NCI-H2227 treated with DMSO at 0.1 percent for 48 hours (cell line): ENCODE measurements at places on chromosomes 4 and X.

DNA sequence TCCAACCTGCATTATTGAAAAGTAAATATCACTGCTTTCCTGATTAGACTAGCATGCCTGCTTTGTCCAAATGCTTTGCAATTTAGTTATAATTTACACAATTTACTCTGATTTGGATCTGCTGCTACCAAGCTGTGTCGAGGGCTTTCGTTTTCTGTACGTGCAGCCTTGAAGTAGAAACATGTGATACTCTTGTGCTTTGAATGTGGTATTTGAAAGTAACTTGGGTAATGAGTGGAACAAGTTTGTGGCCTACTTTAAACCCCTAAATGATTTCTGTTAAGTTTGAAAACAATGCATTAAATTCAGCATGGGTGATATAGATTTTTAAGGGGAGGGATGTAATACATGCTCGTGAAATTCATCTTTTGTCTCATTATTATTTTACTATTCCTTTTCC, 240.7 kb downstream of the IQCM start:
- DNase-seq = no peak

DNA sequence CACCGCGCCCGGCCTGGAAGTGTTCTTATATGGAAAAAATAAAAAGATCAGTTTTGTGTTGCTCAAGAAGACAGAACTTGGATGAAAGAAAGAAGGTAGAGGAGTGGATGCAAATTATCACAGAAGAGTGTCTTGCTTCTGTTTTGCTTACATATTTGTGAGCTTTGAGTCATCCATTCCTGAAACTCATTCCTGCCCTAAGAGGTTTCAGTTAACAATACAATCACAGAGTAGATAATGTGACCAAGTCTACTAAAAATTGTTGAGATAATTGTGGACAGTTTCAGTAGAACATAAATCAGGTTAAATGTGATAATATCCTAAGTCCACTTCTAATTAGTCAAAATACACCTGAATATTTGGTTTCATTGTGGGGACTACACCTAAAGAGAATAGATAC, 26.4 kb upstream of the LRCH2 start:
- no peak for DNase-seq

DNA sequence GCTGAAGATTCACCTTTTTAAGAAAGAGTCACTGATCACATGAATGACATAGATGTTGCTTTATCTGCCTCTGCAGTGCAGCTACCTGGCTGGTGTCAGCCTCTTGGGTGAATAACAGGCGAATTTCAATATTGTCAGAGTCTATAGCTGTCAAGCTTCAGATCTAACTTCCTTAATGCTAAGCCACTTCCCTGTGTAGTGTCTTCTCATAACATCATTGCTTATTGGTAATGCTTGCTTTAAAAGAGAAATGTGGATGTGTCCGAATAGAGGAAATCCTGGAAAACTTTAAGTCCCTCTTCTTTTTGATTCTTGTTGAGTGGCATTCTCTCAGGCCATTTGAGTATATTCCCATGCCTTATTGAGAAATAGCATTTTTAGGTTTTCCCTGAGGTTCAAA, 7.3 kb upstream of the IGFBP7 start:
- DNase-seq = no peak

- no peak for DNase-seq
Observed at GRCh38 chr4:45284400-45285085, 558.2 kb upstream of the GNPDA2 start.

- no peak for DNase-seq
Observed at GRCh38 chrX:14930663-14931062, 57.4 kb downstream of the MOSPD2 start.

DNA sequence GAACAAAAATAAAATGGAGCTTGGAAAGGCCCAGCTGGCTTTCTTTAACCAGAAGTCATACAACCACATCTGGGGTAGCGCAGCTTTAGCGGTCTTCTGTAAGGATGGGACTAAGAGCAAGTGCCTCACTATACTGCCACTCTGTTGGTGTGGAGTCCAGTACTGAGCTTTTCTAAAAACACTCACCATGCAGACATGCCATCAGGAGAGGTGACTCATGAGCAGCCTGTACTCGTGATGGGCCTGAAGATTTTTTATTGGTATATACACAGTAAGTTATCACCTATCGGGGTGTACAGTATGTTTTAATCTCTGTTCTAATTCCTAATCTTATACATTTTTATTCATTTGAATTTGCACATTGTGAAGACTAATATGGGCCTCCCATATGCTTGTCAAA, 9.6 kb downstream of the PPP3CA start:
- DNase-seq = no peak

DNA sequence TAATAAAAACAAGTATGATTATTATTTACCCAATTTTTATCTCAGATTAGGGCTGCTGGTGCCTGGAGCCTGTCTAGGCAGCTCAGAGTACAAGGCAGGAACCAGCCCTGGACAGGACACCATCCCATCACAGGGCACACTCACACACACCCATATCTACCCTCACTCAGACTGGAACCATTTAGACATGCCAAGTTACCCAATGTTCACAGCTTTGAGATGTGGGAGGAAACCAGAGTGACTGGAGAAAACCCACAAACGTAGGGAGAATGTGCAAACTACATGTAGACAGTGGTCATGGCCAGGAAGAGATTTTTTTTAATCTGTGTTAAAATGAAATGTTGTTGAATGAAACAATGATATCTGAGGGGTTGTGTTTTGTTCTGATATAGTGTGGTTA, 35.7 kb upstream of the ADGRA3 start:
- DNase-seq = no peak

DNA sequence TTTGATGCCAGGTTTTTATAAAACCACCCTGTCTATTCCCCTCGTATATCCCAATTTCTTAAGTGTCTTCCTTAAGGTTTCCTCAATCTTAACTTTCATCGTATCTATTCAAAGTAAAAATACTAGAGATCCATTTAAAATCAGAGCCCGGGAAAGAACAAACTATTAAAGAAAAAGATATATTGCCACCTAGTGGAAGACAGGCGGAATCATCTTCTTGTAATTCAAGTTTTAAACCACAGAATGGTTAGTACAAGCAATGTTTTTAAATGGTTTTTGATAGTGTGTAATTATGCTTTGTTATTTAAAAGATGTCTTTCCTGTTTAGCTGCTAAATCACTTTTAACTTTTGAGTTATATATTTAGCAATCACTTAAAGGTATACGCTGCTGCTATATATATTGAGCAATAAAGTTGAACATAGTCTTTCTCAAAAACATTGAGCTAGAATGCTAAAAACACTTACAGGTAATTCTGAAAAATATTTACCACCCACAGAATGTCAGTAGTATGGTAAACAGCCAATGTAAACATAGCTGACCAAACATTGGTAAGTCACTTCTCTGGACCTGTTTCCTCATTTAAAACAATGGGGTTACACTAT, 18.2 kb downstream of the PRDM8 start:
- peak; percentile 31 for DNase-seq

- peak; percentile 16 for DNase-seq
Observed at GRCh38 chr4:108072300-108072699, 82.6 kb downstream of the HADH start.

- DNase-seq = no peak
Observed at GRCh38 chrX:10741550-10741949, 121.2 kb upstream of the MID1 start.

GRCh38 chrX:53379747-53380146, 42.7 kb downstream of the SMC1A start:
- no peak for DNase-seq

DNA sequence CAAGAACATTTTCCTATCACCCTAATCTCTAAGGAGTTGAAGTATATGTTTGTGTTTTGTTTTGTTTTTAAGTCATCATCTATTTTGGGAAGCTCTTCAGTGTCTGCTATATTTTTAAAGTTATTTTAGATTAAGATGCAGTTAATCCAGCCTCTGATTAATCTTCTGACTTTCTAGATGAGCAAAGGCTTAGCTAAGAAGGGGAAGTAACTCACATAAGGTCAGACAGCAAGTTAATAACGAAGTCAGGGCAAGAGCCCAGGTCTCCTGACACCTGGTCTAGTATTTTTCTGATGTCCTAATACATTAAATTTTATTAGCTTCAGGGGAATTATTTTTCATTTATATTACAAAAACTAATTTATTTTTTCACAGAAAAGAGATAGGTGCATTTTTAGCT, 168.5 kb downstream of the SOWAHB start:
- no peak for DNase-seq

- DNase-seq = no peak
Observed at GRCh38 chr4:135204311-135204710, 1002.7 kb upstream of the PABPC4L start.

DNA sequence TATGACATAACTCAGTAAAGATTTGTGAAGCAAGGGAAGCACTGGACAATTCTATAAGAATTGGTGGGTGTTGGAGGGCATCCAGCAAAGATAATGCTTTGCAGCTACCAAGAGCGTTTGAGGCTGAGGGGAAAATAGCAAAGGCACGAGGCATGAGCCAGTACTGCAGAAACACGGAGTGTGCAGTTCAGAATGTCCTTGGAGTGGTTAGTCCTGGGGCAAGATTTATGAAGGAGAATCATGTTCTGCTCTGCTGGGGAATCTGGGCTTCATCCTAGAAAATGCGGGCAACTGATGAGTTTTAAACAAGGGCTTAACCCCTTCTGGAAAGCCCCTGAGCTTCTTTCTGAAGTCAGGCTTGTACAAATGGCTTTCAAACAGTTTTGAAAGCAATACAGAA, 452.5 kb downstream of the IL15 start:
- no peak for DNase-seq

DNA sequence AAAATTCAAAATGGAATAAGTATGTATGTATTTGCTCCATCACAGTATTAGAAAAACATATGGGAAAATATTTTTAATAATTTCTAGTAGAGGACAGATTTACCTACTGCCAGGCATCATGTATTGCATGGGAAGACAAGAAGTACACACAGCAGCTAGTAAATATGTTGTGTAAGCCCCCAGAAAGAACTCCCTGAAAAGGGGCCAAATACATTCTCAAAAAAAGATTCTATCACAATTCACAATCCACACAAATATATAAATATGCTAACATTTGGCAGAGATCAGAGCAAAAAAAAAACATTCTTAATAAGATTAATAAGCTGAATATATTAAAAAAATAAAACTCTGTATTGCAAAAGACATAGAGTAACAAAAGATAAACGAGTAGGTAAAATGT, 28.0 kb downstream of the SLC10A6 start:
- no peak for DNase-seq

GRCh38 chr4:113687067-113687718, 74.3 kb downstream of the CAMK2D start:
- DNase-seq = no peak

DNA sequence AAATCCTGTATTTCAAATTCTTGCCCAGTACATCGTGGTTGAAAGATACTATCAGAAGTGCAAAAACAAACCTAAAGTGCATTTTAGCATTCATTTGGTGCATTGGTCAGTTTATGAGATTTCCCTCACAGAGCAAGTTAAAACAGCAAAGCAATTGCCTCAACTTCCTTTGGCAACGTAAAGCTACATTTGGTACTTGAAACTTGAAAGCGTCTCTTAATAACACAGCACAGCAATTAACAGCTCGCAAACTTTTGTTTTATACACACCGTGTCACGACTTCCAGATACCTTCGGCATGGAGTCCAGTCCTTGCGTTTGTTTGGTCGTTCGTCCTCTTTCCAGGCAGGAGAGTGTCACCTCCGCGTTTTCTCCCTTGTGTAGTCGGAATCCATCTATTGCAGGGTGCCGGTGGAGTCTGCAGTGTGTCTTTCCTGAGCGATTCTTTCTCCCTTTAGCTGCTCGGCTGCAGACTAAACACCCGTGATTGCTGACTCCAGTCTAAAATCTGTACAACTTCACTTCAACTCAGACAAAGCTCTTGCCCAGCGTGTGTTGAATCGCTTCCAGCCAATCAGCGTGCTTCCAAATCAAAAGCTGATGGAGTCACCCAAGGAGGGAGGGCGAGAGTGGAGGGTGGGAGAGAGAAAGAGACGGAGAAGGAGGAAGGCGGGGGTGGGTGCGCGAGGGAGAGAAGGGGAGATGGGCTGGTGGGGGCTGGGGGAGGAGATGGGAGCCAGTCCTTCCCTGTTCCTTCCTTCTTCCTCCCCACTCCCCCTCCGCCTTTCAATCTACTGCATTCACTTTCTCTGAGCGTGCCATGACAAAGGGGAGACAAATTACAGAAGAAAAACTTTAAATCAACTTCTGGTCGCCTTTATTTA, at the start of gene PCDH18:
Gene PCDH18, minus strand, starts transcription at position 509 of the 883 bp plus-strand sequence. Its CDS starts 406 bp downstream, at position 103.
- DNase-seq = peak; percentile 43

GRCh38 chrX:120791013-120791643, 84.5 kb downstream of the CT47B1 start:
- DNase-seq = no peak

DNA sequence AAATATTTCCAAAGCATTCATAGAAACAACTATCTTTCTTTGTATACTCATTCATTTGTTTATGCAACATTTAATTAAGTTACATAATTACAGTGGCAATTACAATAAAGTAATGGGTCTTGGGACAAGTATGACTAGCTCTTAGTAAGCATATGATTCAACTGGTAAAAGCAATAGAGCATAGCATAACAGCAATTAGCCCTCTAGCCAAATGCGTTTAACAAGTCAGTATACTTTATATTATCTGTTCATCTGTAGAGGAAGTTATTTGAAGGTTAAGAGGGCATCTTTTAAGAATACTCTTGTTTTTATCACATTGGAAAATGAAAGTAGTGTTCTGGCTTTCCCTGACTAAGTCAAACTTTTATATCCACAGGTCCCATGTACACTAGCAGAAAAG, 198.1 kb upstream of the UGT8 start:
- DNase-seq = no peak

DNA sequence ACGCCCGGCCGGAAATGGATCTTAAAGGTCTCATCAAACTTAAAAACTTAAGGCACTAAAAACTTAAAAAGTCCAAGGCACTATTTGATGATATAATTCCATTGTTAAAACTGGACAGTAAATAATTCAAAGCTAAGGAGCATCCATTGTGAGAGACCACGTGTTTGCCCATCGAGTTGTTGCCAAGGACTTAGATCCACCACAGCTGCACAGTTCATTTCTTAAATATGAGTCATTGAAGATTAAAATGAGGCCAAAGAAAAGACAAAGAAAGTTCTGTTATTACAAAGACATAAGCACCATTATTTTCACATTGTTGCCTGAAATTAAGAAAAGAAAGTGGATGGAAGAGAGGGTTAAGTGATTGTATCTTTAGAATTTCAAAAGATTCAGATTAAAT, 411.5 kb upstream of the FTHL17 start:
- DNase-seq = no peak

GRCh38 chrX:43898406-43899035, 16.3 kb upstream of the MAOB start:
- DNase-seq = no peak

GRCh38 chr4:2743518-2744445, 12.4 kb downstream of the TNIP2 start:
- DNase-seq = no peak

GRCh38 chrX:1244164-1245076, 24.2 kb upstream of the CSF2RA start:
- DNase-seq = no peak

GRCh38 chrX:40733706-40734105, 1.6 kb downstream of the MED14 start:
- DNase-seq = no peak

- DNase-seq = no peak
Observed at GRCh38 chr4:182124359-182124758, 118.8 kb upstream of the TENM3 start.

- no peak for DNase-seq
Observed at GRCh38 chr4:526189-526909, 27.3 kb downstream of the PIGG start.
